ENCODE measurements at places on chromosomes 13 and 19.
A peak's percentile ranks its signal among the peaks of the same experiment; 100 is the strongest.

DNA sequence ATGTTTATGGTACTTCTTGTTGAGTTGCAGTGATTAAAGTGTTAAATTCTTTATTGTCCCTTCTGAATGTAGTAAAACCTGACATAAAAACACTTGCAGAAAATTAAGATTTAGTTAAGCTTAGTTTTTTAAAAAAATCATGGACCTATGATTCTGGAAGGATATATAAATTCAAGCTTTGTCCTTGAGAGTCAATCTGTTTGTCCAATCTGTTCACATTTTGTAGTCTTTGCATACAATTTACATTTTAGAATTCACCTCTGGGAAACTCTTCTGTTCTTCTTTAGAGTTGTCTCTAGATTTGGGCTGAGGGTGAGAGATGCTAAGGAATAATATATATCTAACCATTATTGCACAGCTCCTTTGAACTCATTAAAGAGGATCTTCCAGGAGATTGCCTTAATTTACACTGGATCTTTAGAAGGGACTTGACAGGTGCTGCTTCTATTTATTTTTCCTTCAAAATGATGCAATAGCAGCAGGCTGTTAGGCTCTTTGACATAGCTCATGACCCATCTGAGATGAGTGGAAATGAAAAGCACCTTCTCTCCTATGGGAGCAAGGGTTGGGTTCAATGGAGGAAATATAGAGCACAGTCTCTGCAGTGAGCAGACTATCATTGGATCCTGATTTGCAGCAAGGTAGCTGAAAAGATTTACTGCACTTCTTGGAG is 433.9 kb downstream of the GPC6 start:
- ATAC-seq, result no peak

DNA sequence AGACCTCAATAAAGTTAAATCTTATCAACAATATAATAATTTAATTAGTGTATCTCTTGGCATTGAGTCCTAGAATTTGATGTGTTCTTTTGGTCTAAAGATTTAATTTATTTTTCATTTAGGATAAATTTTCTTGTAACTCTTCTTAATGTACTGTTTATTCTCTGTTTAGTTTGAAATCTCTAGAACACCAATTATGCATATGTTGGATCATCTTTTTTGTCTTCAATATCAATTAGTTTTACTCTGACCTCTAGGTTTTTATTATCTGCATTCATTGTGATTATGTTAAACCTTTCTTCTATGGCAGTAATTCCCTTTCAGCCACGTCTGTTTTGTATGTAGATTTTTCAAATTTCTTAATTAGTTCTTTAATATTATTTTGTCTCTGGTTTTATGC is 93.8 kb upstream of the ARHGEF7 start:
- no peak for ATAC-seq

DNA sequence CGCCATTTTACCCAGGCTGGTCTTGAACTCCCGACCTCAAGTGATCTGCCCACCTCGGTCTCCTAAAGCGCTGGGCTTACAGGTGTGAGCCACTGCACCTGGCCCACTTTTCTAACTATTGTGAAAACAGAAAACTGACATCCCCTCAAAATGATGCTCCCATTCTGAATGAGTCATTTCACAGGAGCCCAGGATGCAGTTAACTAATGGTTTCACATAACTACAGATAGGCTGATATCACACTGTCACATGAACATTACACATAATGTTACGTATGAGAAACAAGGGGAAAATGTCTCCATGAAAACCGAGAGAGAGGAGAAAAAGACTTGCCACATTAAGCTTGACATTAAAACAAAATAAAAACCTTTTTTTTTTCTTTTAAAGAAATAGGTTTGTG is 37.5 kb downstream of the N4BP2L2 start:
- no peak for ATAC-seq

- ATAC-seq, result no peak
Observed at GRCh38 chr13:41286370-41286769, 23.0 kb upstream of the MTRF1 start.

DNA sequence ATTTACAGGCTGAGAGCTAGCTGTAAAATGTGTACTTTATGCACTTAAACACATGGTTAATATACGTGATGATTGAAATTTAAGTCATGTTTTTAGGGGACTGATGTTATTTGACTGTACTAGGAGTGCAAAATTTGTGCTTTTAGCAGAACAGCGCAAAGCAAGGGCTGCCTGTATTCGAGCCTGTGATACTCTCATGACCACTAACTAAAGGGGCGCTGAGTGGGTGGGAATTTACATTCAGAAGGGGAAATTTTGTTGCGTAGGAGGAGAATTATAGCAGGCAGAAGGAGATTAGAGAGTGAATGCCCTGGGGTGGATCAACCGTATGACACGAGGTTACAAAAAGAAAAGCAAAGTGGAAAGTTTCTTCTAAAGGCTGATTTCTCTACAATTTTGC is 271.8 kb upstream of the HTR2A start:
- ATAC-seq, result no peak

DNA sequence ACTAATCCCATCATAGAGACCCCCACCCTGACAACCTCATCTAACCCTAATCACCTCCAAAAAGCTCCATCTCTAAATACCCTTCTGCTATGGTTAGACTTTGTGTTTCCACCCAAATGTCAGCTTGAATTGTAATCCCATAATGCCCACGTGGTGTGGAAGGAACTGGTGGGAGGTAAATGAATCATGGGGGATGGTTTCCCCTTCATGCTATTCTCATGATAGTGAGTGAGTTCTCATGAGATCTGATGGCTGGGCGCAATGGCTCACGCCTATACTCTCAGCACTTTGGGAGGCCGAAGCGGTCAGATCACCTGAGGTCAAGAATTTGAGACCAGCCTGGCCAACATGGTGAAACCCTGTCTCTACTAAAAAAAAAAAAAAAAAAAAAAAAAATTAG is 2.6 kb downstream of the VMAC start:
- ATAC-seq, result no peak

- ATAC-seq, result peak; percentile 29
Observed at GRCh38 chr13:28394422-28394821, 100.5 kb downstream of the FLT1 start.
